Suprapubic skin (tissue), 4 donors: ENCODE measurements at places on chromosomes 13 and 19. TPM values are rescaled to one million over a fixed set of nuclear protein-coding genes. Genes with fewer than 3 reads are reported as not detected.

GRCh38 chr13:59621773-59622172, 542.0 kb downstream of the DIAPH3 start:
- no peak for DNase-seq

GRCh38 chr19:30144802-30145201, 202.8 kb downstream of the URI1 start:
- DNase-seq, result no peak

DNA sequence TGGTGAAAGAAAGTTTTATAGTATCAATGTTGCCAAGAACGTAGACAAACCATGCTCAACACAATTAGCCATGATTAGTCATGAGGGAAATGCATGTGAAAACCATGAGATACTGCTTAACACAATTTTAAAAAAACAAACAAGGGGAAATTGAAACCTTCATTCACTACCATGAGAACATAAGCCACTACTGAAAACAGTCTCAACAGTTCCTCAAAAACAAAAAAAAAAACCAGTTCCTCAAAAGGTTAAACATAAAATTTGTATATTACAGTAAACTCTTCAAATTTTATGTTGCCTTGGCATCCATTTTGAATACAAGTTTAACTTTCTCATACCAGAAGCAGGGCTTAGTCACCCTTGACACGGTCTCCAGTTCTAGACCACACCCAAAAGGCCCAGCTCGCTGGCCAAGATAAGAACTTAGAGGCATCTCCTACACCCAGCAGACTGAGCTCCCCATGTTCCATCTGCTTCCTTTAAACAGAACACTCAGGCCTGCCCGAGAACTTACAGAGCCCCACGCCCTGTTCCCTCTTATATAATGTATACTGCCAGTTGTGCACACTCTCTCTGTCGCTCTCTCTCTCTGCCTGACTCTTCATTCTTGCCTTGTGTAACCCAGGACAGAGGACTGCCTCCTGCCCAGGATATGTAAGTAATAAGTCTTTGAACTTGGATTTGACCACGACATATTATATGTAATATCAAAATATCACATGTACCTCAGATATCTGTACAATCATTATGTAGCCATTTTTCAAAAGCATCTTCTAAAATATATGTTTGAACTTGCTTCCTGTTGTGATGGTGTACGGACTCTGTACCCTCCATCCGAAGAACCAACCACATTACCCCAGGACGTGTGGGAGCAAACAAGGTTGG, 67.4 kb downstream of the STK24 start:
- no peak for DNase-seq

- no peak for DNase-seq
Measured at GRCh38 chr13:33544308-33544707, 258.8 kb upstream of the STARD13 start.

DNA sequence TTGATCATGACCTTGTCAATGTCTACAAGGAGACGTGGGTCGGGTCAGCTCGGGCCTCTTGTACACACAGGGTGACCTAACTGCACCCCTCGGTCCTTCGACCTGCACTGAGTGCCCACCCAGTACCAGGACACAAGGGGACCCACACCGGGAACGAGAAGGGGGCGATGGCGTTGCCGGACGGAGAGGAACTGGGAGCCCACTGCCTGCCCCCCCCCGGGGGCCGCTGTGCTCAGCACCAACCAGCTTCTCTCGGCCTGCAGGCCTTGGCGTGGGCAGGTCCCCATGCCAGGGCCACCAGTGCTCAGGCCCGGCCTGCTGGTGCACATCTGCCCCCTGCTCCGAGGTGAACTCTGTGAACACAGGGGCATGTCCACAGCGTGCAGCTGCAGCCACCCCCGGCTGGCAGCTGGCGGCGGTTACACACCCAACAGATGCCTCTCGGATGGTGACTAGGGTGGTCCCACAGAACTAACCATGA, 14.1 kb downstream of the CFD start:
- no peak for DNase-seq

- DNase-seq, result no peak
Measured at GRCh38 chr19:47024502-47024901, 4.9 kb downstream of the NPAS1 start.

GRCh38 chr13:21121616-21122015, 54.7 kb downstream of the SKA3 start:
- no peak for DNase-seq

ERICH6B gene
- not detected for total RNA-seq

ANKLE1 gene
- total RNA-seq, result 1.3 TPM

KLK11 gene
- 173 TPM for total RNA-seq

NKPD1 gene
- 60.4 TPM for total RNA-seq

OR7C1 gene
- 5.4 TPM for total RNA-seq

LYPD5 gene
- 97.2 TPM for total RNA-seq

ADAMTSL5 gene
- 1.3 TPM for total RNA-seq

CGB1 gene
- not detected for total RNA-seq
